ENCODE measurements at places on chromosomes 1 and 21. TPM values are rescaled to one million over a fixed set of nuclear protein-coding genes. Genes with fewer than 3 reads are reported as not detected.

DNA sequence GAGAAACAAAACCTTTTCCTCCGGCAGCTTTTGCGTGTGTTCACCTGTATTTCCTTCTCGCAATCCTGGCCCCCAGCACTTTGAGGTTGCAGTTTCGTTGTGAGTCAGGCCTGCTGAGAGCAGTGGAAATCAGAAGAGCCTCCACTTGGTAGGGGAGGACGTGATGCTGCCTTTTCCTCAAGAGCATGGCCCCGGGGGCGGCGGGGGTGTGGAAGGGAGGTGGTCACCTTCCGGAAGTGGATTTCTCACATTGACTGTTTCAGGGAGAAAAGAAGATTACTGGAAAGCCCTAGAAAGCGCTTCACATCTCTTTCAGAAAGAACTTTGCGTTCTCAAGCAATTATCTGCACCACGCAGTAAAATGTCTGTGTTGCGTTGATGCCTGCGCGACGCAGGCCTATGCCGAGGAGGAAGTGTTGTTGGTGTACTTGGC is 12.2 kb upstream of the IL10 start:
- DNase-seq = peak; percentile 89

GRCh38 chr1:221074332-221074731 is 195.1 kb downstream of the HLX start:
- no peak for DNase-seq

DNA sequence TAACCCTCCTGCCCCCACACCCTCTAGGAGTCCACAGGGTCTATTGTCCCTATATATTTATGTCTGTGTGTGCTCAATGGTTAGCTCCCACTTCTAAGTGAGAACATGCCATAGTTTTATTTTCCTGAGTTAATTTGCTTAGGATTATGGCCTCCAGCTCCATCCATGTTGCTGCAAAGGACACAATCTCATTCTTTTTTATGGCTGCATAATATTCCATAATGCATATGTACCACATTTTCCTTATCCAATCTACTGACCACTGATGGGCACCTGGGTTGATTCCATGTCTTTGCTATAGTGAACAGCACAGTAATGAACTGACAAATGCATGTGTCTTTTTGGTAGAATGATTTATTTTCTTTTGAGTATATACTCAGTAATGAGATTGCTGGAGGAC is 13.3 kb upstream of the FHAD1 start:
- DNase-seq = no peak

DNA sequence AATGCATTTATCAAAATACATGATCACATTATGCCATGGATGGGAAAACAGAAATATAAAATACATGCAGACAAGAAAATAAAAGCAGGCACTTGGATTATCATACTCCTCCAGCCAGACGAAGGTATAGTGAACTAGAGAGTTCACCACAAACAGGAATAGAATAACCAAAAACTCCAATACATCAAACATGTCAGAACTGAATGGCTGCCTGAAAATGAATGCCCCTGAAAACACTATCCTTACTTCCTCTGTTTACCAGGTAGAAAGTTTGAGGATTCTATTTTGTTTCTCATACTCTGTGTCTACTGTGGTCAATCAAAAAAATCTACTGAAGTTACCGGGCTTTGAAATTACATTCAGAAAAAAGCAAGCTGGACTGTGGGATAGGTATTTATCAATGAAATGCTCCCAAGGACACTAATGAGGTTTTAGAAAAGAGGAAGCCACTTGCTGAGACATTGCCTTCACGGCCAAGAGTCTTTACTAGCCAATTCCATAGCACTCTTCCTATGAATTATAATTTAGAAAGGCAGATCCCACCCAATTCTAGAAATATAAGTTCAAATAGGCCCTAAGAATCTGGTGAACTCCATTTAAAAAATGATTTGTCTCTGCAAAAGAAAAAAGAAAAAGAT is 197.7 kb downstream of the SMYD3 start:
- no peak for DNase-seq

GRCh38 chr1:203935321-203935720 is 73.9 kb downstream of the SNRPE start:
- no peak for DNase-seq

KNCN gene
- not detected for total RNA-seq

- DNase-seq = peak; percentile 43
These were observed 2.5 kb downstream of the KIF21B start for GRCh38 chr1:201020721-201021629.

GRCh38 chr1:61743431-61743705 is 1.1 kb downstream of the PATJ start:
- no peak for DNase-seq

UMODL1 gene
- total RNA-seq = not detected

DNA sequence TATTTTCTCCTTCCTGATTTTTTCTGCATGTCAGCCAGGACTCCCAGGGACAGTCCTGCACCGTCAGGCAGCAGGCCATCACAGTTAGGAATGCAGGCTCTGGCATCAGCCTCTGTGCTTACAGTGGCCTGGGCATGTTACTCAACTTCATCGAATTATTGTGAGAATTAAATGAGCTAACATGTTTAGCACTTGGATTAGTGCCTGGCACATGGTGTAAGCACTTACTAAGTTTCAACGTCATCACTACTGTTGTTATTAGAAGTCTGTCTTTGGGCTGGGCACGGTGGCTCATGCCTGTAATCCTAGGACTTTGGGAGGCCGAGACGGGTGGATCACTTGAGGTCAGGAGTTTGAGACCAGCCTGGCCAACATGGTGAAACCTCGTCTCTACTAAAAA is 45.1 kb downstream of the SCCPDH start:
- no peak for DNase-seq

DNA sequence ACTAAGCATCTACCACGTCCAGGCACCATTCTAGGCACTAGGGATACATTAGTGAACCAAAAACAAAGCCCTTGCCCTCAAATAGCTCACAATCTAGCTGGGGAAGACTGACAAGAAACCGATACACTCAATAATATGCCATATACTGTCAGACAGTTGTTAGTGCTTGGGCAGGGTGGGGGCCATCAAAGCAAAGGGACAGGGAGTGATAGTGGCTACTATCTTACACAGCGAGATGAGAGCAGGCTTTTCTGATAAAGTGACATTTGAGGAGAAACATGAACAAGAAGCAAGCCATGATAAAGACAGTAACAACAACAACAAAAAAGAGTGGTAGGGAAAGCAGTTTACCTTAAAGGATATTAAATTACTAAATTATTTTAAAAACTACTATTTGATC is 41.1 kb downstream of the ERO1B start:
- DNase-seq = no peak

- DNase-seq = no peak
These were observed 13.4 kb downstream of the PKN2 start for GRCh38 chr1:88697503-88697902.

PDIK1L gene
- total RNA-seq = 17.3 TPM

DNA sequence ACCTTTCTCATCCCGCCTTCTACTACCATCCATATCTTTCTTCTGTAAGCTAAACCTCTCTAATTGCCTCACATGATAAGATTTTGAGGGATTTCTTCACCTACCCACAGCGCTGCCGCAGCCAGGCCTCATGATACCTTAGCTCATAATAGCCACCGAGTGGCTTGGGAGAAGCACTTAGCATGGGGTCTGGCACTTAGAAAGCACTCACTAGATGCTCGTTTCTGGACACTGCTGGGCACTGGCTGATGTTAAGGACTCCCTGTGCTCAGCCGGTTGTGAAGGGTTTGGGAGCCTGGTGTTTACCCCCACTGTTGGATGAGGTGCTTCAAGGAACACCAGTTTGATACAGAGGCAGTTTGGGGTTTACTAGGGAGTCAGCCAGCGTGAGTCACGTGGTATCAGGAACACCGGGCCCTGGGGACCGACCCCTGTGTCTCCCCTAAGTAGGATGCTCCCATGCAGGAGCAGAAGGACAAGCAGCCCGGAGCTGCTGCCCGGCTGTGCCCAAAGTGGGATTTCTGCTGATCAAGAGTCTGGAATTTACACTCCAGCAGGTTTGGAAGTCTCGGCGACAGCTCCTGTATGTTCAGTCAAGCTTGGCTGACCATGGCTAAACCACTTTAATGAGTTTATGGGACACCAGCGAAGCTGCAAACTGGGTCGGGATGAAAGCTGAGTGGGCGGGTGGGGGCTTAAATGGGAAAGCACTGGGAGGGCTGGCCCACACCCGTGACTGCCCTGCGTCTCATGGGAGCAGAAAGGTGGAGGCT is 63.3 kb downstream of the GALNT2 start:
- DNase-seq = no peak
